ENCODE measurements at places on chromosomes 5 and 9. TPM values are rescaled to one million over a fixed set of nuclear protein-coding genes. Genes with fewer than 3 reads are reported as not detected.

The PDLIM4 gene
- 2.0 TPM for total RNA-seq

The WDR38 gene
- not detected for total RNA-seq

The SHC3 gene
- 49.3 TPM for total RNA-seq

The CNTLN gene
- total RNA-seq: 20.0 TPM

The HSD17B3 gene
- not detected for total RNA-seq

The ACSL6 gene
- total RNA-seq: 34.2 TPM

Measured in frontal cortex (tissue), 4 donors.